ENCODE measurements at places on chromosomes 5 and 9. TPM values are rescaled to one million over a fixed set of nuclear protein-coding genes. Genes with fewer than 3 reads are reported as not detected.

GRCh38 chr9:120882935-120883607 is 6.1 kb upstream of the PHF19 start:
- no peak for DNase-seq

DNA sequence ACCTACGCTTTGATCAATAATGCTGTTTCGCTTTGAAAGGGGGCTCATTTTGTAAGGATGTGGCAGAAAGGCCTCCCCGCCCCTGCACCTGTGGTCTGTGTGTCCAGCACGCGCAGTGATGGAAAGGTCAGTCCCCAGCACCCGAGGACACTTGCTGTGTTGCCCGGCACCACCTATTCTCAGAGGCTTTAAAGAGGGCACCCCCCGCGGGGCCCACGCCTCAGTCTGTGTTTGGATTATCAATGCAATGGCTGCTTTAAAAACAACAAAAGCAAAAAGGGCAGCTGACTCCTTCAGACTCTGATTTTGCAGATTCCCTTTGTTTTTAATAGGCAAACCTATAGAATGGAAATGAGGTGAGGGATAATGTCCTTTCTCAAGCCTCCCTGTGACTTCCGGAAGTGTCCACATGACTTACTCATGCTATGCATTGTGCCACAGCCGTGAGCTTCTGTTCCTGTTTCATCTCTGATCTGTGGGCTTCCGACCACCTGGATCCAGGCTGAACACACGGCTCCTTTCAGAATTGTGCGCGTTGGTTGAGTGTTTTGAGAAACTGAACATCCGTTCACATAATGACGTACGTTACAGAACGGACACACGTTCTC is 416.2 kb downstream of the IRX2 start:
- DNase-seq = no peak

GRCh38 chr9:34659592-34660253 is 2.7 kb downstream of the CCL27 start:
- DNase-seq = no peak

DNA sequence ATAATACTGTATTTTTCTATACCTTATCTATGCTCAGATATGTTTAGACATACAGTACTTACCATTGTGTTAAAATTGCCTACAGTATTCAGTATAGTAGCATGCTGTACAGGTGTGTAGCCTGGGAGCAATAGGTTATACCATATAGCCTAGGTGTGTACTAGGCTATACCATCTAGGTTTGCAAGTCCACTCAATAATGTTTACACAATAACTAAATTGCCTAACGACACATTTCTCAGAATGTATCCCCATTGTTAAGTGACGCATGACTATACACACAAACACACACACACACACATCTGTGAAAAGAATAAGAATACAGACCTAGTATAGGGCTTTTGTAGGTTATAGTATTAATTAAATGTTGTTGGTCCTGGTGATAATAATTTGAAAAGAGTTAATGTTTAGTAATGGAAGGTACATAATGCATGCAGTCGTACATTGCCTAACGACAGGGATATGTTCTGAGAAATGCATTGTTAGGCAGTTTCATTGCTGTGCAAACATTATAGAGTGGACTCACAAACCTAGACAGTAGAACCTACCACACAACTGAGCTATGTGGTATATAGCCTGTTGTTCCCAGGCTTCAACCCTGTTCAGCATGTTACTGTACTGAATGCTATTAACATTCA is 13.6 kb downstream of the TDRD7 start:
- no peak for DNase-seq

- DNase-seq = no peak
Measured at GRCh38 chr5:123582550-123583285, 70.7 kb downstream of the CSNK1G3 start.

- no peak for DNase-seq
Measured at GRCh38 chr5:164202338-164202737, 696.9 kb downstream of the MAT2B start.

Gene SOX30
- total RNA-seq = 0.19 TPM

Gene INSL6
- not detected for total RNA-seq

Gene WDR38
- not detected for total RNA-seq

Gene EPB41L4B
- total RNA-seq = 8.1 TPM

Gene KIF24
- total RNA-seq = 0.78 TPM
